ENCODE measurements at places on chromosomes 12 and 14.

DNA sequence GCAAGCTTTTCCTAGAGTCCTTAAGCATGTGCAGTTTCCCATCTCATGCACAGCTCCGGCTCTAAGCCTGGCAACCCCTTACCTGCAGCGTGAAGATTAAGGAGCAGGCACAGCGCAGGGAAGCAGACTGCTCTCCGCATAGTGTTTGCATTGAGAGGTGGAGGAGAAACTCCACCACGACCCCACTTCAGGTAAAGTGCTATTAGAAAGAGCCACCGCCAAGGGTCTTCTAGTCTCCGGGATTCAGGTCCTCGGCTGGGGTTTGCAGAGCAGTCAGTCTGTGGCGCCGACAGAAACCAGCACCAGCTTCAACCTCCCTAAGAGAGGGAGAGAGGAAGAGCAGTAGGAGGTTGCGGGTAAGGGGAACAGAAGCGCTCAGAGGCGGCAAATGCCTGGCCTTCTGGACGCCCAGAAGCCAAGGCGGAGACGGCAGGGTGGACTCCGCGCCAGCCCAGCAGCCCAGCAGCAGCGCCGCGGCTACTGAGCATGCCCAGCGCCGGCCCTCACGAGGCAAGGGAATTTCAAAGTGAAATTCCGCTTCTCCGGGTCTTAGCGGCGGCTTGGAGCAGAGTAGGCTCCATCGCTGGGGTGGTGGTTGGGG lies at the start of gene PTPRR:
TSS of gene PTPRR (minus strand) at position 488 of the 601 bp plus-strand sequence. CDS start at position 140, 348 bp downstream.
- no peak for DNase-seq

DNA sequence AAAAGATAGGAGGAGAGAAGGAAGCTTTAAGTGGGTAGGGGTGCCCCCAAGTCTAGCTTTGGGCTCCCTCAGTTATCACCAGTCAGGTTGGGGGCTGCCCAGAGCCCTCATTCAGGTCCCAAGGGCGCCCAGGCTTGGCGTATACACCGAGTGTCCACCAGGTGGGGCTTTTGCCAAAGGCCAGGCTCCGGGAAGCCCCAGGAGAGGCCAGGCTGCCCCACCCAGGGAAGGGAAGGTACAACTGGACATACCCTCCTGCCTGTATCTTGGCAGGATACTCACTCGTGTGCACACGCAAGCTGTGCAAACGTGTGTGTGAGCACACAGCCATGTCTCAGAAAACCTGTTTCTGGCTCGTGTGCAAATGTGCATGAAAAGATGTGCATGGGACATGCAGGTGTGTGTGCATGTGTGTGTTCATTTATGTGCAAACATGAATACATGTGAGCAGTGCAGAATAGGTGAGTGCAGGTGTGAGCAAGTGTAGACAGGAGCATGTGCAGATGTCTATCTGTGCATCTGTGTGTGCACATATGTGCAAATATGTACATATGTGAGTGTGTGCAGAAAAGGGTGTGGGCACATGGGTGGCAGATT lies 103.9 kb upstream of the MYL2 start:
- no peak for DNase-seq

- no peak for DNase-seq
Observed at GRCh38 chr12:10982244-10982643, 4.5 kb downstream of the TAS2R50 start.

GRCh38 chr12:51631591-51631990 lies 40.6 kb downstream of the SCN8A start:
- no peak for DNase-seq

DNA sequence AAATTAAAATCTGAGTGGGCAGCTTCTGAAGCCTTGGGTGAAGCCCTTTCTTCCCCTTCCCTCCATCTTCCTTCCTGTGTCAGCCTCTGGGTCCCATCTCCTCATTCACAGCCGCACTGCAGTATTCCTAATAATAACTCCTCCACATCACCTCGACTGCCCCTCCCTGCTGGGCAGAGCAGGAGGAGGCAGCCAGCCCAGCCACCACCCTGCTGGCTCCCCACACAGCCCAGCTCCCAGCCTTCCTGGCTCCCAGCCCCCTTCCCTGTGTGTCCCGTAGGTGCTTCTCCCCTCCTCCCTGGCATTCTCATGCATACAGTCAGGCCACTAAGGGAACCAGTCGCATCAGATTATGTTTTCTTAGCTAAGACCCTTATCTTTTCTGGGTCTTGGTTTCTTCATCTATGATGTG lies 3.7 kb downstream of the IFFO1 start:
- no peak for DNase-seq

GRCh38 chr14:70189456-70190077 lies 816 bp upstream of the SLC8A3 start:
- DNase-seq: no peak

- DNase-seq: no peak
Observed at GRCh38 chr12:68971404-68971803, 38.4 kb upstream of the CPM start.

- no peak for DNase-seq
Observed at GRCh38 chr12:30134229-30134628, 350.5 kb upstream of the TMTC1 start.

DNA sequence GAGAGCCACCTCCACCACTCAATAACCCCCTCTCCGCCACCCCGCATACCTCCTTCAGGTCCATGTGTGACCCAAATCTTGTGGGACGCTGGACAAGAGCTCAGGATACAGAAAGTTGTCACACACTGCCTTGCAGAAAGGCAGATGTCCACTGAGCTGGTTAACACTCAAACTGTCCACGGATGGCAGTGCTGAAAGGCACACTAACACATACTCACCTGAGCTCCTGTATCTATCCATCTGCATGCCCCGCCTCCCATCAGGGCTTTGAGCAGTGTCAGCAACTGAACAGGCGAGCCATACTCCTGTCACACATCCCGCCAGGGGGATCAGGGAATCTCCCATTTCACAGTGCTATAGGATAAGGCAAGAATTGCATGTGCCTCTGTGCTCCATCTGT lies 642.0 kb downstream of the GALC start:
- no peak for DNase-seq
